Smooth muscle cell of trachea (primary cell): ENCODE measurements at places on chromosomes 7 and 10. TPM values are rescaled to one million over a fixed set of nuclear protein-coding genes. Genes with fewer than 3 reads are reported as not detected.

The SLC4A2 gene
- 66.5 and 96.1 TPM in 2 replicates for total RNA-seq

The LIPK gene
- not detected in 2 replicates for total RNA-seq

The ANKRD22 gene
- not detected in 2 replicates for total RNA-seq

The AKR1D1 gene
- not detected in 2 replicates for total RNA-seq

The DNAJC9 gene
- 11.7 and 41.6 TPM in 2 replicates for total RNA-seq
